ENCODE measurements at places on chromosomes 5 and 9.

- DNase-seq = no peak
Observed at GRCh38 chr5:123802298-123802951, 290.4 kb downstream of the CSNK1G3 start.

GRCh38 chr9:132996526-132996925 is 18.0 kb downstream of the GFI1B start:
- DNase-seq = no peak

DNA sequence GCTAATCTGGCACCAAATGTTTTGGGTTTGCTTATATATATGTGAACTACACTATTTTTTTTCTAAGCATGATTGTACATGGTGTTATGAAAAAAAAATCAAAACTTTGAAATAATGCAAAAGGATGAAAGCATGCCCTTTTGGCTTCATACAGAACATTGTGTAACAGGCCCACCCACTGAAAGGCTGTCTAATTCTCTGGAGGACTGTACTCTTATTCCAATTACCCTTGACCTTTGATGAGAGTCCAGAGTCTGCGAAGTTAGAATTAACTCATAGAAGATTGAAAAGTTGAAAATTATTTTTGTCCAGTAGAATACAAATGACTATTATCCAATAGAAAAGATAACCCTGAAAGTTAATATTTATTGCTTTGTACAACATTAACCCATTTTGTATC is 117.4 kb downstream of the ADAMTS12 start:
- DNase-seq = no peak

DNA sequence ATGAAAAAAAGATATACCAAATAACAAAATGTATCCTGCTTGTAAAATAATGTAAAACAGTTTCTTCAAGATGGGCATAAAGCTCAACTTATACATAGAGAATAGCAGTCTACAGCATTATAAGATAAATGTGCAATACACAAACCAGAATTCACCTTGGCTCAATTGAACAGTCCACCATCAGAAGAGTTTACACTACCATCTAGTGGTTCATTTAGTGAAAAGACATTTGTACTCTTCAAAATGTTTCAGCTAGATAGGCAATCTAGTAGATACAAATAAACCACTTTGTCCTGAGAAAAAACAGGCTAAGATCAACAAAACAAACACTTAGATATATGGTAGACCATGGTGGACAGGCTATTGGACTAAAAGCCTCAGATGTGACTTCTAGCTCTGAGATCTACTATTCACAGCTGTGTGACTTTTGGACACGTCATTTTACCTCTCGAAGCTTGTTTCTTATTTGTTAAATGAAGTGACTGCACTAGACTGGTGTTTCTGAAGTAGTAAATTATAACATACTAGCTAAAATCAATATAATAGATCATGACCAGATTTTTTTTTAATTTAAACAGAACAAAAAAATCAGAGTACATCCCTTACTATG is 22.1 kb upstream of the TPD52L3 start:
- DNase-seq = no peak

GRCh38 chr9:134391319-134392231 is 65.3 kb downstream of the RXRA start:
- peak; percentile 86 for DNase-seq

DNA sequence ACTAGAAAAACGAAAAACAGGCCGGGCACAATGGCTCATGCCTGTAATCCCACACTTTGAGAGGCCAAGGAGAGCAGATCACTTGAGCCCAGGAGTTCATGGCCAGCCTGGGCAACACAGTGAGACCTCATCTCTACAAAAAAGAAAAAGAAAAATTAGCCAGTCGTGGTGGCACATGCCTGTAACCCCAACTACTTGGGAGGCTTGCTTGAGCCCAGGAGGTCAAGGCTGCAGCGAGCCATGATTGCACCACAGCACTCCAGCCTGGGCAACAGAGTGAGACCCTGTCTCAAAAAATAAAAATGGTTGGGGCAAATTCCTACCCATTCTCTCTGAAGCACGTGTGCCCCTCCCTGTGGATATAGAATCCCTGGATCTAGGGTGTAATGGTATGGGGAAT is 8.4 kb upstream of the CFAP157 start:
- DNase-seq = no peak

- no peak for DNase-seq
Observed at GRCh38 chr9:135036861-135037465, 50.5 kb upstream of the OLFM1 start.

DNA sequence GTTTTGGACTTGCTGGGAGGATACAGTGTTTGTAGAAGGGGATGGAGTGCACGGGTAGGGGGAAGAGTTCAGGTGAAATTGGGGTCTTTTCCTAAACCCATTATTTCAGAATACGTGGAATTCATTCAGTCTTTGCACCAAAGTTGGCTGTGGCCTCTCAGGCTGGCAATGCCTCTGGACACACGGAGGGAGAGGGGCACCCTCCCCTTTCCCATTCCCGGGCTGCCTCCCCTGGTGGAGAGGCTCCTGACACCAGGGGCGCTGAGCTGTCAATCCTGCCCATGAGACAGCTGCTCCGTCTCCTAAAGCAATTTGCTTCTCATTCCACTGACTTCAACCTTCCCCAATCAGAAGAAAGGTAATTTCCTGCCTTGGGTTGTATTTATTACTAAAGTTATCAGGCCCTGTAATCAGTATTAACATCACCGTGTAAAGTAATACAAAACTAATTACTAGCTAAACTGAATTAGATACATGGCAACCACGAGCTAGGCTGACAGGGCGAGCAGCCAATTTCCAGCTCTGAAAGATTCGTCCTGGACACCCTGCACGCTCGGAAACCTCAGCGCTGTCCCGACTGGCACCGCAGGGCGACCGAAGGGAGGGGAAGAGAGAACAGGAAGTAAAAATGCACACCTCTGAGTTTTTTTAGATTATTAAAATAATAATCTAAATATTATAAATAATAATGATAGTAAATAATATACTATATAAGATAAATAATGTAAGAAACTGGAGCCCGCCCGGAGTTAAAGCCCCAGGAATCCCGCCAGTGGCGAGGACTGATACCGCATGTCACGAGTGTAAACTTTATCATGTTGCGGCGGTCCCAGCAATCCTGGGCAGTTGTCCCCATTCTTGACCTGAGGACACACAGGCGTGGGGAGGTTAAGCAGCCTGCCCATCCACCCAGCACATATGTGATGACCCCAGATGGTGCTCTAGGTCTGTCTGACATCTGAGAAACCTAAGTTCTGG is 6.9 kb upstream of the OLFM1 start:
- no peak for DNase-seq

DNA sequence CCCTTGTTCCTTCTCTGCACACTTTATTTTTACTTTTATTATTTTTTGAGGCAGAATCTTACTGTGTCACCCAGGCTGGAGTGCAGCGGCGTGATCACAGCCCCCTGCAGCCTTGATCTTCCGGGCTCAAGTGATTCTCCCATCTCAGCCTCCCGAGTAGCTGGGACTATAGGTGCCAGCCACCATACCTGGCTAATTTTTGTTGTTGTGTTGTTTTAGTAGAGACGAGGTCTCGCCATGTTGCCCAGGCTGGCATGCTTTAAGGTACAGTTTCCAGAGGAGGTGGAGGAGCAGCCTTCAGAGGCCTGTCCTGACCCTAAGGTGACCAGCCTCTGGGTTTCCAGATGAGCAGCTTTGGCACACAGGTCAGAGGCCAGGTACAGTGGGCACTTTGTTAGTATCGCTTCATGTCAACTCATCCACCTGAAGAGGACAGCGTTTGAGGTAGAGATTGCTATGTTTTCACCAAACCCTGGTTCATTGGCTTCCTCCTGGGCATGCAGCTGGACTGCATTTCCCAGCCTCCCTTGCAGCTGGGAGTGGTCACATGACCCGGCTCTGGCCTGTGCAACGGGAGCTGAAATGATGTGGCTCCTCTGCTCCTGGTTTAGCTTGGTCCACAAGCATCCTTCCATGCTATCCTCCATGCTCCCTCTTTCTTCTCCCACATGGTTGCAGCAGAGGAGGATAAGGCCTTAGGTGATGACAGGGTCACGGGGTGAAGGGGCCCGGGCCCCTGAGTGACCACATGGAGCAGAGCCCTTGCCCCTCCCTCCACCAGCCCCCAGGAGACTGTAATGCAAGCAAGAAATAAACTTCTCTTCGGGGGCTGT is 139.3 kb upstream of the IER5L start:
- no peak for DNase-seq

DNA sequence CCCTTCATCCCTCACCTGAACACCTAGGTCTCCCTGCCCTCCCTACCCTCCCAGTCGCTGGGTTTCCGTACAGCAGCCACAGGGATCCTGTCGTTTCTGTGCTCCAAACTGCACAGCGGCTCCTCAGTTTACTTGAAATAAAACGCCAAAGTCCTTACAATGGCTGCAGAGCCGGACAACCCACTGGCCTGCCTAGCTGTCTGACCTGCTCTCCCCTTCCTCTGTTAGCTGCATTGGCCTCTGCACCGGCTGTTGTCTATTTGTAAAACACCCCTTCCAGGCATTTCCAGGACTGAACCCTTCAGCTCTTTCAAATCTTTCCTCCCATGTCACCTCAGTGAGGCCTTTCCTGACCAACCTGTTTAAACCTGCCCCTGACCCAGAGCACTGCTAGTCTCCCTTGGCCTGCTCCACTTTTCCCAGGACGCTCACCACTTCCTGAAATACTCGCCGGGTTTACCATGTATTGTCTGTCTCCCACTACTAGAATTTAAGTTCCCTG is 9.1 kb upstream of the MGAT1 start:
- DNase-seq = no peak

GRCh38 chr5:129460936-129461710 is 1.0 kb downstream of the ADAMTS19 start:
- peak; percentile 9 for DNase-seq

- no peak for DNase-seq
Observed at GRCh38 chr5:139763930-139764791, 31.4 kb upstream of the PSD2 start.

DNA sequence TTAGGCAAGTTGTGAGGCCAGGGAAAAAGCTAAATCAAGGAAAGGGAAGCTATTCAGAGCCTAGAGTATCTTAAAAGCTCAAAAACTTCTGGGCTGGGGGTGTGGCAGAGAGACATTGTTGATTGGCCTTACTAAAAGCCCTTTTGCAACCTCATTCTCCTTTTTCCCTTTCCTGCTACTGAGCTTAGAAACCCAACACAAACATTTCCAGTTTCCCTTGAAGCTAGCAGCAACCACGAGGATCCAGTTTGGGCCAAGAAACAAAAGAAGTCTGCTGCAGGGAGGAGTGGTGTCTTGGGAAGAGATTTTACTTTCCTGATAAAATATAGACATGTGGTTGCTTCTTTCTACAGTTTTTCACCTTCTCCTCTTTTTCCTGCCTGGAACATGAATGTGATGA is 135.5 kb upstream of the KLF9 start:
- DNase-seq = no peak

GRCh38 chr5:103808464-103809106 is 246.0 kb upstream of the NUDT12 start:
- DNase-seq = no peak

DNA sequence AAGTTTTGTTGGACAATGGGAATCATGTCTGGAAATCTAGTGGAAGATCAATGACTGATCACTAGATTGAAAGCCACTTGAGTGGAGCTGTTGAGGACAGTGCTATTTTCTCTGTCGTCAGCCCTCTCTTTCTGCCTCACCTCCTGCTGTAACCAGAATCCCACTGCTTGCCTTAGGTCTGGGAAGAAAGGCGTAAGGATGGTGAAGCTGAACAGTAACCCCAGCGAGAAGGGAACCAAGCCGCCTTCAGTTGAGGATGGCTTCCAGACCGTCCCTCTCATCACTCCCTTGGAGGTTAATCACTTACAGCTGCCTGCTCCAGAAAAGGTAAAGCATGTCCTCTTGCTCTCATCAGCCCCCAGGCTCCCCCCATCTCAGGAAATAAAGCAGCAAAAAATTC is 1.1 kb downstream of the NSG2 start:
- no peak for DNase-seq

DNA sequence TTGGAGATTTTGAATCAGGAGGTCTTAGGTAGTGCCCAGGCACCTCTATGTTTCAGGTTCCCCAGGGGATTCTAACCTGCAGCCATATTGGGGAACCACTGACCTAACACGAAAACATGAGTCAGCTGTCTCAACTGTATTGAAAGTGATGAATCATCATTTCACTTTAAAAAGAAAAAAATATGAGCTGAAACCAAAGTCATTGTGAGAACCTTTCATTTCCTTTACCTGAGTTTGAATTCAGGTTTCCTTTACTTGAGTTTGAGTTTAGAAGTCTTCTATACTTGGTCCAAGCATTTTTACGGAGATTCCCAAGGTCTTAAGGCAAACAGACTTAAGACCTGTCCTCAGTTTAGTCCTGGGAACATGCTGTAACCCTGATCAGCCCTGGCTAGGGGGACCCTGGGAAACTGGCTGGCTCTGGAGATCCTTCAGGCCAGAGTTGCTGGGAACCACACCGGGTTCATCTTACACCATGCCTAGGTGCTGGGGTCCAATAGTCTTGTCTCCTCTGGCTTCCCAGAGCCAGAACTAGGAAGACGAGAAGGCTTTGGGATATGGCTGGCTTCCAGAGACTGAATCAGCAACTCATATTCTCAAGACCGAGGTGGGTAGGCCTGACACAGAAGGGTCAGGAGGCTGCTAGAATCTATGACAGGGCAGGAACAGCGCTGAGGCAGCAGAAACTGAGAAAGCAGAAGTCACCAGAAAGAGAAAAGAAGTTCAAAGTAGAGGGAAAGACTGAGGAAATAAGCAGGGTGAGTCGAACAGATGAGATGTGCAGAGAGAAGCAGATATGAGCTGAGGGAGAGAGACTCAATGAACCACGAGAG is 16.4 kb upstream of the PDCD1LG2 start:
- no peak for DNase-seq

DNA sequence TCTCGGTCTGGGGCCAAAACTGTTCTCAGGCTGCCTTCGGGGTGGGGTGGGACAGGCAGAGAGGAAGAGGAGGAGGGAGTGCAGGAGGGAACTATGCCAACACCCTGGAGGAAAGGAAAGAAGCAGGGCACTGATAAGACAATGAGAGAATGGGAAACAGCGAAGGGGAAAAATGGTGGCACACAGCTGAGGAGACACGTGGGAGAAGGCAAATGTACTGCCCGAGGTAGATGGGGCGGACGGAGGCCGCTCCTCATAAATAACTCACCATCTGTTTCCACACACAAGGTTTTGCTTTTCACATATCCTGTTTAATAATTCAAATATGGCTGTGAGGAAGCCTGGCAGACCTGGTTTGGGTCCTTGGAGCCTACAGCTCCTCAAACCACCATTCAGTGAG is 148.2 kb upstream of the LRRTM2 start:
- no peak for DNase-seq

- DNase-seq = no peak
Observed at GRCh38 chr9:11206925-11207324, 594.1 kb upstream of the PTPRD start.
